ENCODE measurements at places on chromosomes 3 and 15.
A peak's percentile ranks its signal among the peaks of the same experiment; 100 is the strongest.

- DNase-seq: peak; percentile 96
Measured at GRCh38 chr3:157429708-157430107, 6.9 kb upstream of the PTX3 start.

- DNase-seq: peak; percentile 34
Measured at GRCh38 chr3:126530171-126531050, 6.5 kb downstream of the CHST13 start.

DNA sequence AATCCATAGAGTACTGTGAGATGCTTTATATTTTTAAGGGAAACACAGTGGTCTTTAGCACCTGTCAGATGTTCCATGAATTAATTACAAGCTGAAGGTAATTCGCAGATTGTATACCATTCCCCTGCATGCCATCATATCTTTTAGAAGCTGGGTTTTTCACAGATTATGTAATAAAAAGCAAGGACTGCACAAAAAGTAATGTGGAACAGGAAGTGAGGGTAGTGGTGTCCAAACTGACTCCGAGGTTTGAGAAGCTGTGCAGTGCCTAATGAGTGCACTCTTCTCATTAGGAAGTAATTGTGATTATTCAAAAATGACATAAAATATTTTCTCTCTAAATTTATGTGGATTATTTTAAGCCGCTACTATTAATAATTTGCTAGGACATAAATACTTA lies 123.2 kb downstream of the GOLIM4 start:
- peak; percentile 79 for DNase-seq

- no peak for DNase-seq
Measured at GRCh38 chr15:89495638-89496145, 691 bp downstream of the RHCG start.

GRCh38 chr3:117586161-117586560 lies 876.6 kb downstream of the TUSC7 start:
- DNase-seq: no peak

- no peak for DNase-seq
Measured at GRCh38 chr3:81198216-81198615, 563.2 kb downstream of the GBE1 start.

- DNase-seq: no peak
Measured at GRCh38 chr3:114775395-114775794, 371.7 kb downstream of the ZBTB20 start.

GRCh38 chr3:76043746-76044145 lies 258.4 kb upstream of the ZNF717 start:
- DNase-seq: no peak

GRCh38 chr15:94443186-94443585 lies 211.8 kb downstream of the MCTP2 start:
- DNase-seq: no peak

DNA sequence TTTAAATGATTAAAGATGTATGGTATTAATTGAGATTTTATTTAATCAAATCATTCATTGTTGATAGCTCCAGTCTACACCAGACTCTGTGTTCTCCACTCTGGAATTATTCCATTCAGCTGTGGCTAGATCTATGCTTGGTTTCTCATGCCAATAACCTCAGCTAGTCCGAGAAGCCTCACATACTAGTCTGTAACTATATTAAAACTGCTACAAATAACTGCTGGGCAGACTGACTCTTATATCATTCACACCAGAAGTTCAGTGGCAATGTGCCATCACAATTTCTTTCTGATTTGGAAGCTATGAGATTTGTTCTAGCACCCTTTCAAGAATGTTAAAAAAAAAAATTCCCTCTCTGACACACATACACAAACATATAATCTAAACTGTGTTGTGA lies 947.3 kb downstream of the ROBO1 start:
- no peak for DNase-seq

DNA sequence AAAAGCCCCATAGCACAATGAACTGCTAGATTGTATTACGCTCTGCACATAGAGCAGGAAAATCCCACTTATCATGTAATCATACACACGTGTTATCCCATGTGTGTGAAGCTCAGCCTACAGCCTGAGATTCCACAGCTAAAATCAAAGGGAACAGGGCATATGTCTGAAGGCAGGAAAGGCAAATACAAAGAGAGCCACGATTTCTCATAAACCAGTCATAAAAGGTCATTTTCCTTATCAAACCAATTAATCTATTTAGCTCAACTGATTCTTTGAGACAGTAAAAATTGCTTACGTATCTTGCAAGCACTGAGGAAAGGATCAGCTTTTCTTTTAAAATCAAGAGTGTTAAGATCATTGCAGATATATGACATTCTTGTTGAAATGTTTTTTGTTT lies 199.5 kb upstream of the TBL1XR1 start:
- DNase-seq: no peak

DNA sequence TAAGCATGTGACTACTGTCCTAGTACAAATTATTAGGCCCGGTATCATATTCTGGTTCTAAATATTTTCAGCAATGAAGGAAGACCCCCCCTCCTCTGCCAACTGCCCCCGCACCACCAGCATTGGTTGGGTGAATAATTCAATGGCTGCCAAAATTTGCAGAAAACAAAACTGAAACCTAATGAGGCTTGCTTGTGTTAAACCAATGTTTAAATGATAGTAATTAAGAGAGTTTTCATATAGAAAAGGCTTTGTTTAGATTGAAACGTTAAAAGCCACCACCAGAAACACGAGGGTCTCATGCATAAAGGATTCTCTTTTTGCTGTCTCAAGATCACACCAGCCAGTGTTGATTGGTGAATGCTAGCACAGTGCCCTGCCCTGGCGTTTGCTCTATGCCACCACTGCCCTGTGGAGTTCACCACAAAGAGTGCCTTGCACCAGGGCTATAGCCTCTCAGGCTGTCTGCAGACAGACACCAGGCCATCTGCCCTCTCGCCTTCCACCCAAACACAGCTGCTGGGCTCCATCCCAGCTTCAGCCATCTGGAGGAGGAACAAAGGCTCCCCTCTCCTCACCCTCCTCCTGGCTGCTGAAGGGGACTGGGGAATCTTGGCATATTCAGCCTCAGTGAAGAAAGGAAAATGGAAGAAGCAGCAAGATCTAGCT lies 200.3 kb upstream of the PFN2 start:
- no peak for DNase-seq

- no peak for DNase-seq
Measured at GRCh38 chr3:126372413-126373145, 15.4 kb upstream of the KLF15 start.

DNA sequence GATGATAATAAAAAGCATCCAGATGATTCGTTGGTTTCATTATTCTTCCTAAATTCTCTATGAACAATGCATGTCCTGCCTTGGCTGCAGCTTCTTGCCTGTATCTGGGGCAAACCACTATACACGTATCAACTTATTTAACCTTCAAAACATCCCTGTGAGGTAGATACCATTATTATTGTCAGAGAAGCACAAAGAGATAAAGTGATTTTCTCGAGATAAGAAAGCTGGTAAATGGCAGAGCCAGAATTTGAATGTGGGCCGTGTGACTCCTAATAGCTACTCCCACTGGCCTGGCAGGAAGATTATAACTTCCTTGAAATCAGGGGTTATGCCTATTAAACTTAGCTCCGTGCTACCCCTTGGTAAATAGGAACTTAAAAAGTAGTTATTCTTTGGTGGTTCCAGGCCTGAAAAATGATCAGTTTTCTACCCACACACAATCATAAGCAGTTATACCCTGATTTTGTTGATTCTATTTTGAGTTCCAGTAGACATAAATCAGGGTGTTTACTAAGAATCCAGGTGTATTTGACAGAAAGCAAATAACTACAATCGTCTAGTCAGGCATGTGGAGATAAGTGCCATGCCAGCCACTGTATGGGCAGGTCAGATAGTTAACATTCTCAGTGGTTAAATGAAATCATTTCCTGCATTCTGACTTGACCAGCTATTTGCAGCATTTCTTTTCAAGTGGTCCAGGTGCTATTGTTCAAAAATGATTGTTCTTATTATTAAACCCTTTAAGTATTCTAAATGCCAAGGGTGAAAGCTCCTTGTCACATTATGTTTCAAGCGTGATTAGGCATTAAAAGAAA lies 99.2 kb upstream of the LRRN1 start:
- DNase-seq: no peak

- DNase-seq: no peak
Measured at GRCh38 chr3:171908731-171909130, 65.6 kb downstream of the TMEM212 start.

All from inflammatory macrophage treated with lipopolysaccharide for 4 hours (primary cell).